ENCODE measurements at places on chromosomes 4 and X.
A peak's percentile ranks its signal among the peaks of the same experiment; 100 is the strongest.

GRCh38 chrX:16963216-16963615 is 16.8 kb downstream of the REPS2 start:
- no peak for DNase-seq

GRCh38 chr4:71923070-71923469 is 108.7 kb upstream of the NPFFR2 start:
- no peak for DNase-seq

DNA sequence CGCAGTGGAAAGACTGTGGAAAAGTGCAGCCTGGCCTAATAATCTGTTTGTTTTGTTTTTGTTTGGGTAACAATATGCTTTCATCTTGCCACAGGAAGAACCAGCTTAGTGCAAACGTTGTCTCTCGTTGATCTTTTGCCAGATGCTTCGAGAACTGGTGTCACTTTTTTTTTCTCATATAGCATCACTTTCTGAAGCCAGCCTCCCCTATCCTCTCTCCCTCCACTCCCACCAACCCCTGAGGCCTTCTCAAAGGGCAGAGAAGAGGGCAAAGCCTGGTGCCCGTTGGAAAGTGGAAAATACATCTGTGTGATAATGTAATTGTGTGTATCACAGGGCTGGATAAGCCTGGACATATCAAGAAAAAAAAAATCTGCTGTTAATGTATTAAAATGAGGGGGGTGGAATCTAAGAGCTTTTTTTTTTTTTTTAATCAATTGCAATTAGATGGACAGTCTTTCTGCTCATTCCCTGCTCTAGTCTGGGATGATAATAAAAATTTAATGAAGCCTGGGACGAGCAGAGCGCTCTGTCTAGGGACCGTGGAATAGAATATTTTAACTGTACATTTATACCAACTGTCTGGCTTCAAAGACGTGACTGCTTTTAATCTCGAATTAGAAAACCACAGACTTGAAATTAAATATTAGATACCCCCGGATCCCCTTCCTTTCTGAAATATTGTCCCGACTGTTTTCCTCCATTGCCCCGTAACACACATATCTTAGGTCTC is 8.1 kb downstream of the POU4F2 start:
- DNase-seq: no peak

- no peak for DNase-seq
Observed at GRCh38 chrX:119677654-119677981, 15.3 kb downstream of the SEPTIN6 start.

DNA sequence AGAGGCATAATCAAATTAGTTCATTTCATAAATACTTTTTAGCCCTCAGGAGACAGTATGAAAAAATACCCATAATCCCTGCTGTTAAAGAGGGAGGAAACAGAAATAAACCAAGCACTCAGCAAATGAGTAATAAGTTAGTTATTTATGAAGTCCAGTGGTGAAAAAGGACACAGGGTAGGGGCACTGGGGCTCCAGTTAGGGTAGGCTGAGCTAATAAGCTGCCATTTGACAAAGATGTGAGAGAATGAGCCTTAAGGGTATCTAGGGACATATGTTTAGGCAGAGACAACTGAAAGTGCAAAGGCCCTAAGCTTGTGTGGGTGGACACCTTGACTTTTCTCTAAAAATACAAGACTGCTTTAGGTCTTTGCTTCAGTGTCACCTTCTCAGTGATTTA is 94.4 kb downstream of the IL15 start:
- no peak for DNase-seq

DNA sequence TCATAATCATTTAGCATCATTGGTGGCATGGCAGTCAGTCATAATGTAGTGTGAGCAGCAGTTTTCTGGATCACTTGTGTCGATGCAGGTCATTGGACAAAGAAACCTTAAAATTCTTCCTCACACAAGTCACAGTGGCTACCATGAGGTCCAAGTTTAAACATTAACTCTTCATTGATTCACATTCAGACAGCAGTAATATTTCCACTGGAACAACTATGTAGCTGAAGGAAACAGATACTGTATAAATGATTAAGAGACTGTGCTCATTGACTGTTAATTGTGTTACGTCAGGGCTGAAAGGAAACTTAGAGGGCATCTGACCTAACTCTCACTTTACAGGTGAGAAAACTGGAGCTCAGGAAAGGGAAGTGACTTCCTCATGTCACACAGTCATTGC is 261.8 kb downstream of the KLHL13 start:
- DNase-seq: no peak

- no peak for DNase-seq
Observed at GRCh38 chr4:119337010-119337409, 15.1 kb upstream of the FABP2 start.

- DNase-seq: no peak
Observed at GRCh38 chrX:26789751-26790150, 573.8 kb downstream of the MAGEB5 start.

DNA sequence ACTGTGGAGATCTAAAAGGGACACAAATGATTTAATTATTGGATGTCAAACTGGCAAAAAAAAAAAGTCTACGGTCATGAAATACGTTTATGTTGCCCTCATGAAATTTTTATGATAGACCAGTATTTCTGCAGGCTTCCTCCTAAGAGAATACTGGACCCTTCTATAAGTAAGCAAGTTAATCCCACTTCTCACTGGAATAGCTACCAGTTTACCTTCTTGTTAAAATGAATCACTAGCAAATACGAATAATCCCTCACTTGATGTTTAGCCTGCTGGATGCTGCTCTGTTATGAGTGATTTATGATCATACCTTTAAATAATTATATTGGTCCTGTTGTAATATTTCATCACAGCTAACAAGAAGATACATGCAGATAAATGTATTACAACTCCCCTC is 39.6 kb upstream of the GRID2 start:
- DNase-seq: no peak

- peak; percentile 24 for DNase-seq
Observed at GRCh38 chr4:114396808-114397207, 201.8 kb upstream of the UGT8 start.

DNA sequence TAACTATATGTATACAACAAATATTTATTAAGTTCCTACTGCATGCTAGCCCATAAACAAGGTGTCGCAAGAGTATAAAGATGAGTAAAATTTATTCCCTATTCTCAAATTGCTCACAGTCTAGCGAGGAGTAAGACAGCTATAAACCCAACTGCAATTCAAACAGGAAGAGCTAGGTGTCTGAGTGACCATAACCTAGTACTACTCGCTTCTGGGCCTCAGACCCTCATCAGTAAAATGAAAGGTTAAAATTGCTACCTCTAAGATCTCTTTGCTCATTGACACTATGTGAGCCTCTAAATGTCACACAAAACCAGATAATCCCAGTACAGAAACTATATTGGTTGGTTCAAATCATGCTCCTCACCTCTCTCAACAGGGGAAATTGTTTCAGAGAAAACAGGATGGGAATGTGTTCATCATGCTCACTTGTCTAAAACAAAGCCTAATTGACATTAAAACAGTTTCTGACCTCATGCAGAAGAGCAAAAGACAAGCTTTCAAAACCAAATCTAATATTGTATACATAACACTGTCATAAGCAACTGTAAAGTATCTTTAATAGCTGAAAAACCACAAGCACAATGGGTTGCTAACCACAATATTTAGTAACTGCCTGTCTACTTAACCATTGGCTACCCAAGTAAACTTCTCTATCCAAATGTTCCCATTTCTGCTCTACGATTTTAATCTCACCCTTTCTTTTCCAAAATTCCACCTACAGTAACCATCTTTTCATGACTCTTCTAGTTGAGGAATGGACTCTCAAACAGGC is 264.6 kb upstream of the FMR1 start:
- DNase-seq: no peak

DNA sequence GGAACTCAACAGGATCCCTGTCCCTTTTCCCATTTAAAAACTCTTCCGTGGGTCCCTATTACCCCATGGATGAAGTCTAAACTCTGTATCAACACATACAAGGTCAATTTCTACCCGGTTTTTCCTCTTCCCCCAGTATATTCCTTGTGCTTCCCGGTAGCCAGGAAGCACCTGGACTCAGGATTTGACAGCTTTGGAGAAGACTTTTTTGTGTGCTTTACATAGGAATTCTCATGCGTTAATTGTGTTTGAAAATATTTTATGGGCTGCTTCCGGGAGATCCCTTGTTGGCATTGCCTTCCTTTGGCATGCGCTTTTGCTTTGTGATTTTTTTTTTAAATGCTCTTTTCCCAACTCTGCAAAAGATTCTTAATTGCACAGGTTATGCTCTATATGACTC is 7.2 kb downstream of the SMS start:
- DNase-seq: no peak

- DNase-seq: no peak
Observed at GRCh38 chr4:1291996-1292702, 2.5 kb downstream of the MAEA start.

GRCh38 chr4:11263208-11263607 is 165.5 kb downstream of the HS3ST1 start:
- no peak for DNase-seq

DNA sequence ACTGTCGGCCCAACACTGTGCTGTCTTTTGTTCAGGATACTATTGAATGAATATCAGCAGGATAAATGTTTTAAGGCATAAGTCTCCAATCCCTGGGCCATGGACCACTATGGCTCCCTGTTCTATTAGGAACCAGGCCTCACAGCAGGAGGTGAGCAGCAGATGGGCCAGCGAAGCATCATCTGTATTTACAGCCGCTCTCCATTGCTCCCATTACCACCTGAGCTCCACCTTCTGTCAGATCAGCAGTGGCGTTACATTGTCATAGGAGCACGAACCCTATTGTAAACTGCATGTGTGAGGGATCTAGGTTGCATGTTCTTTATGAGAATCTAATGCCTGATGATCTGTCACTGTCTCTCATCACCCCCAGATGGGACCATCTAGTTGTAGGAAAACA is 3.7 kb upstream of the APLN start:
- no peak for DNase-seq

DNA sequence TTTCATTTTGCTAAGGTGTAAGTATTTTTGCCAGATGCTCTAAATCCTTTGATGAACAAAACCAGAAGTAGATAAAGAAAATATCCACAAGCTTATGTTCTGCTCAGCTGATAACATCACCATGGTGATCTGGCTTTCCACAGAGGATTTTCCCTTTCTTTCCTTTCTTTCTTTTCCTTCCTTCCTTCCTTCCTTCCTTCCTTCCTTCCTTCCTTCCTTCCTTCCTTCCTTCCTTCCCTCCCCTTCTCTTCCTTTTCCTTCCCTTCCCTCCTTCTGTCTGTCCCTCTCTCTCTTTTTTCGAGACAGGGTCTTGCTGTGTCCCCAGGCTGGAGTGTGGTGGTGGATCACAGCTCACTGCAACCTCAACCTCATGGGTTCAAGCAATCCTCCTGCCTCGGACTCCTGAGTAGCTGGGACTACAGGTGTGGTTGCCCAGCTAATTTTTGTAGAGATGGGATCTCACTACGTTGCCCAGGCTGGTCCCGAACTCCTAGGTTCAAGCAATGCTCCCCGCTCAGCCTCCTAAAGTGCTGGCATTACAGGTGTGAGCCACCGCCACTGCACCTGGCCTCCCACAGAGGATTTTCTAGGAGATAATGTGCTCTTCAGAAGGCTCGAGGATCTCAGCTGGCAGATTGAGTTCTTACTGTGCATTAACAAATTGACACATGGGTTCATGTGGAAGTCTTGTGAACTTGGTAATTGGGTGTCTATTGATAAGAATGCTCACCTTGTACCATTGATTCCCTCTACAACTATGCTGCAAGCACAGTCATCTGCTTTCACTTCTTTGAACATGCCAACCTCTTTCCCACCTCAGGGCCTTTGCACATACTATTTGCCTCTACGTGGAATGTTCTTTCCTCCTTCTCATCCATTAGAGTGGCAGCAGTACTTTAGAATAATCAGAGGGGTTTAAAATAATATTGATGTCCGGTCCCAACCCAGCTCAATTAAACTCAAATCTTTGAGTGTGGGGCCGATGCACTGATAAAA is 1.4 kb upstream of the RHOH start:
- DNase-seq: no peak

DNA sequence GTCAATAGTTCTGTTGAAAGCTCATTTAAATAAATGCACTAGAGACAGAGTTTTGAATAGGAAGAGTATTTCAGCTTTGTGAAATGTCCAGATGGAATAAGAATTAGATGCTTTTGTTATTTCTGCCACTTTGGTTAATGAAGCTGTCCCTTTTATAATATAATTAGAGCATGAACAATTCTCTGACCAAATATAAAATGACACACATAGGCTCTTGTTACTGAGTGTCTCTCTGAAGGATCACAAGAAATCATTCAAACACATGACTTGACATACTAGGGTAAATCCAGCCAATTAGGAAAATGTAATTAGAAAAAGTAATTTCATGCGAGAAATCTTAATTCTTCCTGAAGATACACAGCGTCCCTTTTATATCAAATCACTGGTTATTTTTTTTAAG is 68.4 kb upstream of the DDIT4L start:
- no peak for DNase-seq

DNA sequence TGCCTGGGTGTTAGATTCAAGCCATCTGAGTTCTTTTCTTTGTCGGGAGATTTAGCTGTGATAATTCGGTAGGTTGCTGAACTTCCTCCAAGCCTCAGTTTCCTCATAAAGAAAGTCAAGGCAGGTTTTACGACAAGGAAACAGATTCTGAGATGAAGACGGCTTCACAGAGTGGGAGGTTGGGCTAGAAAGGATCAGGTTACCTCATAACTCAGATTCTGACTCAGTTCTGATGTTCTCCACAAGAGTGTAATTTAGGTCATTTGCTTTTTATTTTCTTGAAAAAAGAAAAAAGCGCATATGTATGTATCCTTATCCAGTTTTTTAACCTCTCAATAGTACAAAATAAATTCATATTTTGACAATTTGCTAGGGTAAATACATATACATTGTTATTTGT is 47.2 kb upstream of the ELOVL6 start:
- DNase-seq: no peak

DNA sequence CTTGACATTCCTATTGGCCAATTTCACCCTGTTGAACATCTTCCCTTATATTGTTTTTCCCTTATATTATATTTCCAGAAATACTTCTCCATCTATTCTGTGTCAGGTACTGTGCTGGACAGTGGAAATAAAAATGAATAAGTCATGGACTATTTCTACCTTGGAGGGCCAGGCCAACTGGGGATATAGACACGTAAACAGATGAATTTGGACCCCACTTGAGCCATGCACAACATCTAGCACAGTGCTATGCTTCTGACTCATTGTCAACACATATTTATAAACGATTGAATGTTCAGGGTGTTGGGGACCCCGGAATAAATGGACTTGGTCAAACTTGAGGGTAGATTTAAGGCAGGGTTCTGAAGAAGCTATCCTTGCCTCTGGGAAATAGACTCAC is 111.1 kb downstream of the ANK2 start:
- no peak for DNase-seq

- no peak for DNase-seq
Observed at GRCh38 chr4:114208574-114209151, 229.2 kb upstream of the ARSJ start.

Measured in SW480 (cell line).